ENCODE measurements at places on chromosomes 4 and X. TPM values are rescaled to one million over a fixed set of nuclear protein-coding genes. Genes with fewer than 3 reads are reported as not detected.

Gene SYN1
- total RNA-seq = 0.66 TPM

Gene NDST4
- not detected for total RNA-seq

- H3K27ac ChIP-seq = no peak overlapping the region
- DNase-seq = no peak
- no peak overlapping the region for H3K4me3 ChIP-seq
- no peaks in the 10 kb centered on the region for H3K4me1 ChIP-seq
- no peaks in the 10 kb centered on the region for H3K36me3 ChIP-seq
- no peaks in the 10 kb centered on the region for H3K27me3 ChIP-seq
These were observed 2.5 kb downstream of the PPBP start for GRCh38 chr4:73985528-73985852.

Gene SATL1
- total RNA-seq = not detected

- no peak overlapping the region for H3K4me3 ChIP-seq
- H3K4me1 ChIP-seq = no peaks in the 10 kb centered on the region
- H3K27me3 ChIP-seq = no peaks in the 10 kb centered on the region
- DNase-seq = no peak
- H3K36me3 ChIP-seq = no peaks in the 10 kb centered on the region
- no peak overlapping the region for H3K27ac ChIP-seq
These were observed 46.5 kb downstream of the CWH43 start for GRCh38 chr4:49032440-49033161.

Gene SPANXN3
- total RNA-seq = not detected

Gene TASL
- 0.33 TPM for total RNA-seq

Gene DKC1
- 18.3 TPM for total RNA-seq

DNA sequence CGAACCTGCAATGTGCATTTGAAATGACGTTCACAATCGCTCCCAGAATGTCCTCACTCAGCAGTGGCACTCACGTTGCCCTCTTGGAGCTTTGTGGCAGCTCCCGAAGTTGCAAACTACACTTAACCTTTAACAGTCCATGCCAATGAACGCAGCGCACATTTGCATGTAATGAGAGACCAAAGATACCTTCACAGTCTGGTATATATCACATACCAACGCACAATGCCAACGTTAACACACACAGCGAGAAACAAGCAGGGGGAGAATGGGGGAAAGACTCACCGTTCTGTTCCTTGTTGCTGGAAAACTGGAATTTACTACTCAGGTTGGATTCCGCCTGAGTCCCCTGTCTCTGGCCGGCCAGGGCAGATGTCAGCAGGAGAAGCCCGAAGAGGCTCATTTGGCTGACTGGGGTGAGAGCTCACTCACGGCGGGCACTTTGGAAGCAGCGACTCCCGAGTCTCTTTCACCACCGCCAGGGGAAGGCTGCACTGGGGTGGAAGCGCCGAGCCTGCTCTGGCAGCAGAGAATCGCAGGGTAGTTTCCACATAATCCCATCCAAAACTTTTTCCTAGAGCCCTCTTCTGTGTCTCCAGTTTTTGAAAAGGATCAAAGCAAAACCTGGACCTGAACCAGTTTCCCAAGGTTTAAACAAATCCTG is 966 bp downstream of the PDGFC start:
- peaks cover 51% of the 10 kb centered on the region for H3K4me1 ChIP-seq
- peak; percentile 93 for DNase-seq
- no peaks in the 10 kb centered on the region for H3K36me3 ChIP-seq
- H3K27ac ChIP-seq = peak overlapping the region; percentile 98
- peak overlapping the region; percentile 88 for H3K4me3 ChIP-seq

- H3K4me3 ChIP-seq = no peak overlapping the region
- no peaks in the 10 kb centered on the region for H3K27me3 ChIP-seq
- peaks cover 5% of the 10 kb centered on the region for H3K36me3 ChIP-seq
- no peak for DNase-seq
- no peaks in the 10 kb centered on the region for H3K4me1 ChIP-seq
These were observed 37.4 kb upstream of the STS start for GRCh38 chrX:7109838-7110793.

DNA sequence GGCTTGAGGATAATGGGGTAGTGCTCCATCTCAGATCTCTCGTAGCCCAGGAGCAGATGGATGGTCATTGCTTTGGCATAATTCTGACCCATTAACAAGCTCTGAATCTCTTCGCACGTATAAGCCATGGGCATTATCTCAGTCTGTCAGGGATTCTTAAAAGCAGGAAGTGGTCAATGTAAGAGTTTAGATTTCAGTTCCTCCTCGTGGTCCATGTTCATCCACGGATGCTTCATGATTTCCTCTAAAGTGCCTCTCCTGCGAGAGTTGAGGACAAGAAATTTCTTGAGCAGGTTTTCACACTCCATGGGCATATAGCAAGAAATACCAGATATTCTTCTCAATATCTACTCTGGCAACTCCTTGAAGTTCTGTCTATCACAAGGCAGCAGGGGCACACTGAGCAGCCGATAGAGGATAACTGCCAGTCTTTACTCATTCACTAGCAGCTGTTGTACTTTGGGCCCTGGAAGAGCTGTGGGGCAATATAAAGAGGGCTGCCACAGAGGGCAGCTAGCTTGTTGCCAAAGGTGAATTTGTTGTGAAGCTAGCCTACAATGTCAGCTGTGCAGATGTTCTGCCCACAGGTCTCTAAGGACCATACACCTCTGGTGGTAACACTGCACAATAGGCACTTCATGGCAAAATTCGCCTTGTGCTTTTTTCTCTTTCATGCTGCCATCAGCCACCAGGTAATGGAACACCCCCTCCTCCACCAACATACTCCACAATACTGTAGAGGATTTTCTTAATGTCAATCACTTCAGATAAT is 52.0 kb upstream of the WDR17 start:
- no peak overlapping the region for H3K4me3 ChIP-seq
- no peaks in the 10 kb centered on the region for H3K36me3 ChIP-seq
- H3K27ac ChIP-seq = no peak overlapping the region
- H3K4me1 ChIP-seq = no peaks in the 10 kb centered on the region
- no peaks in the 10 kb centered on the region for H3K27me3 ChIP-seq
- DNase-seq = no peak

DNA sequence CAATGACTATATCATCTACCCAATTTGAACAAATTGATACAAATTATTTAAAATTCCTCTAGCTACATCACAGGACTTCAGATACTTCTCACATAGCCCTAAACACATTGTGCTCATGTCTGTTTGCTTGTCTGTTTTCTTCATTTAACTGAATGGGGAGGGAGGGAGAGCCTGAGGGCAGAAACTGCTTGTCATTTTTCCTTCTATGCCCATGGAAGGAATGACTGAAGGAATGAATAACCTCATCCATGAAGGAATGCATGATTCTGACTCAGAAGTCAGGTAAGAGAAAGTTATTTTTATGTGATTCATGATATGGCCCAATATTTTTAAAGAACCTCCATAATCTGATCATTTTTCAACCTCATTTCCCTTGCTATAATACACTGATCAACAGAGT is 418.0 kb upstream of the PITX2 start:
- no peaks in the 10 kb centered on the region for H3K4me1 ChIP-seq
- H3K27me3 ChIP-seq = no peaks in the 10 kb centered on the region
- no peak overlapping the region for H3K4me3 ChIP-seq
- H3K27ac ChIP-seq = no peak overlapping the region
- DNase-seq = no peak

Measured in esophagus muscularis mucosa (tissue), 4 donors.